ENCODE measurements at places on chromosomes 1 and 21.

- DNase-seq = peak; percentile 57
Measured at GRCh38 chr1:154943649-154944400, 7.3 kb upstream of the PMVK start.

GRCh38 chr1:114269539-114269938 is 115.9 kb upstream of the SYT6 start:
- DNase-seq = no peak

DNA sequence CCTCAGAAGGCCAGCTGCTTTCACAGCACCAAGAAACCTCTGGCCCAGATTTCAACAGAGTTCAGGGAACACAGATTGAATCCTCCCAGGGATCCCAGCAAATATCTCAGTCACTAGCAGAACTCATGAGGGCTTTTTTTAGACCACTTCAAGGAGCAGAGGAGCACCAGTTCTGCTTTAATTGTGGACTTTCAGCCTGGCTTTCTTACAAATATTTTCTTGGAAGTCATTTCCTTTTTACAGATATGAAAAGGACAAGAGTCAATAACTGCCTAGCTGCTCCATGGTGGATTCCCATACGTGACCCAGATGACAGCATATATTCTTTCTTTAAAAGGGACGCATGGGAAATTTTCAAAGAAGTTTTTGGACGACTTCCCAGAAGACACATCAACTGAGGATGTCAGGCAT is 6.4 kb upstream of the LRRC8B start:
- no peak for DNase-seq

GRCh38 chr1:150162582-150162861 is 12.8 kb downstream of the PLEKHO1 start:
- no peak for DNase-seq

- no peak for DNase-seq
Measured at GRCh38 chr21:26934383-26934782, 32.5 kb downstream of the ADAMTS5 start.

- no peak for DNase-seq
Measured at GRCh38 chr1:205224736-205225135, 3.0 kb upstream of the TMCC2 start.

DNA sequence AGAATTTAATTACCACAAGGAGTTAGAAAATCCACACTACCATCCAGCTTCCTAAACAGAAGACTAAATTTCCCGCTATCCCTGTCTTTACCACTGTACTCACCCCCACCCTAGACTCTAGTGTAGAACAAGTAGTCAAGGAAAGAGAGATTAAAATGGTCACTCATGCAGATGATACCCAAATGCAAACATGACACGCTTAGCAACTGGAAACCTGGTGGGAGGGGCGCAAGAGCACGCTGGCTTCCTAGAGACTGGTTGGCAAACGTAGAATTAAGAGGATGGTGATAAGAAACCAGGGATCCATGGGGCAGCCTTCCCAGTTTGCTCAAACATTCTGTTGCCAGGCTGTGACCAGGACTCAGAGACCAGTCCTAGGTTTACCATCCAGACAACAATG is 9.9 kb upstream of the LDLRAD1 start:
- no peak for DNase-seq

- peak; percentile 33 for DNase-seq
Measured at GRCh38 chr1:23899070-23899469, 14.1 kb downstream of the CNR2 start.

- DNase-seq = no peak
Measured at GRCh38 chr1:205441716-205442050, 14.2 kb downstream of the BLACAT1 start.

DNA sequence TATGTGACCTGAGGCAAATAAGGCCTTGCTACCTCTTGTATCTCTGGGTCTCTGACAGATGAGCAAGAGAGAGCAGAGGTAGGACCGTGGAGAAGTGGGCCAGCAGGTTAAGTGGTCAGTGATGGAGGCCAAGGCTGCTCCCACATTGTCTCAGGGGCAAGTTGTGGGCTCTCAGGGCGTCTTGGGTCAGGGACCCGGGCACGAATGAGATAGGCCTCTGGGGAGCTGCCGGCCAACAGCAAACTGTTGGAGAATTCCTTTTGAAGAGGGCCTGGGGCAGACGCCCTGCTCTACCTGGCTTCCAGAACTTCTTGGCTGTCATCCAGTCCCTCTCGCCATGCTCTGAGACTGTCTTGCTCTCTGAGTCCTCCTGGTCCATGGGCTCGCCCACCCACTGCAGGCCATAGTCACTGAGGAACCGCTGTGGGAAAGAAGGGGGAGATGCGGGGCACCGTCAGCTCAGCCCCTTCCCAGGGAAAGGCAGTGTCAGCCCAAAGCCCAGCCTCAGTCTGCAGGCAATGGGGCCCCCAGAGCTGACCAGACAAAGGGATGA is 12.4 kb downstream of the UBXN11 start:
- DNase-seq = no peak

DNA sequence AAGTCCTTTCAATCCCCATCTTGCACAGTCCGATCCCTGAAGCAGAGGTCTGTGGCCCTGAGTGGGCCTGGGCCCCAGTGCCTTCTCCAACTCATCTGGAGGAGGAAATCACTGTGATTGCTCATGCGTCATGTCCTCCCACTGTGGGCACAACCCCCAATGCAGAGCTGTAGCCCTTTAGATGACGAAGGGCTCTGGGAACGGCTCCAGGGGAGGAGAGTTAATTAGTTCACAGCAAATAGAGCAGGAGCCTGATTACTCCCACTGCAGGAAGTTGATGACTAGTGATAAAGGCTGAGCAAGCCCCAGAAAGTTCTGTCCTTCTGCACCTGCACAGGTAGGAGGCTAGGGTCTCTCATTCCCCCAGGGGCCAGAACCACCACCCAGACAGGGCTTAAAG is 111.5 kb downstream of the CCDC185 start:
- DNase-seq = no peak

GRCh38 chr1:89952605-89953130 is 42.2 kb upstream of the ZNF326 start:
- DNase-seq = no peak

All from AML-193 (cell line).